Muscle of leg (tissue), 16 donors: ENCODE measurements at places on chromosomes 11 and 22. TPM values are rescaled to one million over a fixed set of nuclear protein-coding genes. Genes with fewer than 3 reads are reported as not detected.

Gene KCNQ1
- total RNA-seq, result 0.84 TPM

- peak; percentile 58 for DNase-seq
- no peak overlapping the region for H3K4me3 ChIP-seq
- no peak overlapping the region for H3K27ac ChIP-seq
- H3K36me3 ChIP-seq, result no peaks in the 10 kb centered on the region
- H3K4me1 ChIP-seq, result peaks cover 49% of the 10 kb centered on the region
- H3K27me3 ChIP-seq, result no peaks in the 10 kb centered on the region
These were observed 4.0 kb upstream of the RCOR2 start for GRCh38 chr11:63920939-63921417.

DNA sequence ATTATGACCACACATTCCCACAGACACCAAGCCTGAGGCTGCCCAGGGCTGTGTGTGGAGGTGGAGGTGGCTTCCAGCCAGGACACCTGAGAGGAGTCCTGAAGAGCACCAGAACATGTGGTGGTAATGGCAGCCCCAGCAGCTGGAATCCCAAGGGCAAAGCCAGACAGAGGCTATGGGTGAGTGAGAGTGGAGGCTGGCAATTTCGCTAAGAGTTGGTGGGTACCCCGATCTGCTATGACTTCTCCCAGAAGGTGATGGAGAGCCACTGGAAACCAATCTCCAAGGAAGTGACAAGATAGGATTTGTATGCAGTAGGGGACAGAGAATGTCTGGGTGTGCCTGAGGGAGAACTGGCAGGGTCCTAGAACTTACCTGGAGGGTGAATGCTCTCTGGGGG, 69.3 kb upstream of the CLTCL1 start:
- H3K4me1 ChIP-seq, result no peaks in the 10 kb centered on the region
- DNase-seq, result no peak
- no peak overlapping the region for H3K27ac ChIP-seq
- H3K4me3 ChIP-seq, result no peak overlapping the region
- H3K36me3 ChIP-seq, result peaks cover 66% of the 10 kb centered on the region
- H3K27me3 ChIP-seq, result no peaks in the 10 kb centered on the region

- no peak overlapping the region for H3K4me3 ChIP-seq
- no peaks in the 10 kb centered on the region for H3K36me3 ChIP-seq
- H3K27ac ChIP-seq, result no peak overlapping the region
- no peaks in the 10 kb centered on the region for H3K27me3 ChIP-seq
- no peaks in the 10 kb centered on the region for H3K4me1 ChIP-seq
These were observed 324.6 kb upstream of the MTNR1B start for GRCh38 chr11:92644595-92645445.

DNA sequence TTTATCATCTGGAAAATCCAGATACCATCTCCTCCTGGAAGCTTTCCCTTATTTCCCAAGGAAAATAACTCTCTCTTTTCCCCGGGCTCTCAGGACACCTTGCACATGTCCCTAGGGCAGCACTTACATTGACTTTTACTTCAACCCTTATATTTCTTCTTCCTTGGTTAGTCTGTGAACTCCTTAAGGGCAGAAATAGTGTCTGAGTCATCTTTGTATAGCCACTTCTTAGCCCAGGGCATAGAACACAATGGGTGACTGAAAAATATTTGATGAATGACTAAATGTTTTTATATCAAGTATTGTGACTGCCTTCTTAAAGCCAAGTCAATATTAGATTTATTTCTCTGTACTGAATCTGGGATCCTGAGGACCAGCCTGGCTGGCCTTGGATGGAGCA, 45.4 kb upstream of the MYOD1 start:
- H3K4me1 ChIP-seq, result peaks cover 3% of the 10 kb centered on the region
- H3K27me3 ChIP-seq, result no peaks in the 10 kb centered on the region
- no peak overlapping the region for H3K27ac ChIP-seq
- DNase-seq, result no peak

Gene DYNC2H1
- total RNA-seq, result 17.2 TPM

DNA sequence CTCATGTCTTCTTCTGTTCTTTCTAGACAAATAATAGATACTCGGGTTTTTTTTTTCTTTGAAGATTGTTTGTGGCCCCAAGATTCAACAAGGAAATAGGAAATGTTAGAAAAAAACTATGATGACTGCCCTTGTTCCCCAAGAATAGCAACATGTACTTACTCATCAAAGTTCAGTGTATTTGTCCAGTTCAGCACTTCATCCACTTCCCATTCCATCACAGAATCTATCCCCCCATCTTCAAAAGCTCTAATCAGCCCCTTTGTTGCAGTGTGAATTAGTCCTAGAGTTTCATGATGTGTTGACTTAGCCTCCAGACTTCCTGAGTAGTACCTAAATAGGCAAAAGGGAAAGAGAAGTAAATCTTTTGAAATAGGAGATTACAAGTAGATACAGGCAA, 74.3 kb downstream of the C11orf65 start:
- no peak overlapping the region for H3K4me3 ChIP-seq
- no peaks in the 10 kb centered on the region for H3K27me3 ChIP-seq
- no peaks in the 10 kb centered on the region for H3K36me3 ChIP-seq
- no peaks in the 10 kb centered on the region for H3K4me1 ChIP-seq

Gene CRYBB2
- 0.09 TPM for total RNA-seq

GRCh38 chr11:120023120-120023519, 114.8 kb downstream of the TRIM29 start:
- DNase-seq, result no peak
- no peak overlapping the region for H3K27ac ChIP-seq
- H3K4me1 ChIP-seq, result no peaks in the 10 kb centered on the region
- no peak overlapping the region for H3K4me3 ChIP-seq
- H3K36me3 ChIP-seq, result no peaks in the 10 kb centered on the region

Gene PRR5
- total RNA-seq, result 13.7 TPM

Gene ALX4
- total RNA-seq, result 3.7 TPM

Gene CCT8L2
- not detected for total RNA-seq

- no peaks in the 10 kb centered on the region for H3K27me3 ChIP-seq
- peaks cover 68% of the 10 kb centered on the region for H3K36me3 ChIP-seq
- peaks cover 43% of the 10 kb centered on the region for H3K4me1 ChIP-seq
- H3K4me3 ChIP-seq, result no peak overlapping the region
- DNase-seq, result no peak
These were observed 10.2 kb downstream of the AHNAK start for GRCh38 chr11:62536301-62536957.

Gene PRODH
- 7.1 TPM for total RNA-seq

Gene OR4A16
- total RNA-seq, result not detected

Gene POU2F3
- total RNA-seq, result 0.13 TPM
